ENCODE measurements at places on chromosomes 13 and 19.

GRCh38 chr19:35986664-35987570 lies 8.1 kb upstream of the SDHAF1 start:
- peak; percentile 63 for DNase-seq

DNA sequence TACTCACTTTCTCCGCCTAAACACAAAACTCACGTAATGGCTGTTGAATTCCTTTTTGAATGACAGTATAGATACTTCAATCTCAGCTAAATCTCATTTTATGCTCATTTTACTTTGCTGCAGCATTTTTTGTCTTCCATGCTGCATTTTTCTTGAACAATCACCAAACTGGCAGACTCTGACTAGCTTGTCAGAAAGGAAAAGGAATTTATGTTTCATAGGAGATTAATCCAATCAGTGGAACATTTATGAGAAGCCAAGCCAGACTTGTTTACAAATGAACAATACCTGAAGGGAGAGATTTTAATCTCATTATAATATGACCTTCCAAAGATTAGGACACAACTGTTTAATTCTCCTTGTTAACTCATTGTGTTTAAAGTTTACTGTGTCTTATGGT lies 1044.3 kb downstream of the DIAPH3 start:
- no peak for DNase-seq

GRCh38 chr13:53143757-53144339 lies 115.2 kb downstream of the OLFM4 start:
- no peak for DNase-seq

- no peak for DNase-seq
Observed at GRCh38 chr19:18861235-18861634, 29.5 kb downstream of the UPF1 start.

DNA sequence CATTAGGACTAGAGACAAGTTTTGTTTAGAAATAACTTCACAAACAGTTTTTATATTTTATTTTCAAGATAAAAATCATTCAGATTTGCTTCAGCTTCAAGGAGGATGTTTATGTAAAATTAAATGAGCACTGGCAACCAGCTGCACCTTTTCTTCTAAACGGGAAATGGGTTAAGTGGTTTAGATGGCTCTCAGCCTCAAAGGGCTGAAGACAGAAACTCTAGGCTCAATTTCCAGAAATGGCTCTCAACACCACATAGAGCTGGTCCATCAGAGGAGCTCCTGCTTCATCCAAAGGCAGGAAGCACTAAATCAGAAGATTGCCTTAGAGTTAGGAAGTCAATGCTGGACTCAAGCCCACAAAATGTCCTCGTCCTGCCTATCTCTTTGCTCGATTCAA lies 74.7 kb downstream of the ZNF429 start:
- DNase-seq = no peak

DNA sequence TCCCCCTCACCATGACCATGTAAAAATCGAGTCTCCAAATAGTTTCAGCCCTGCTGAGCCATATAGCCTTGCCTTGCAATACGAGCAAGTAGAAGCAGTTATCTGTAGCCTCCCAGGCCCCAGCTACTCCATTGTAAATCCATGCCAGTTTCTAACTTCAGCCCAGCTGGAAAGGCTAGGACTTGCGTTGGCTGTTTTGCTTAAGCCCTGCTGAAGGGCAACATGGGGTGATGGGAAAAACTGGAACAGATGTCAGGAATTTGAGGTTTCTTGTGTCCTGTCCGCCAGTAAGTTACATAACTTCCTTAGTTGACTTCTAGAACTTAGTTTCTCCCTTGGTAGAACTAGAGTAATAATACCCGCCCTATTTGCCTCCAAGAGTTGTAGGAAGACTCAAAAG lies 216.0 kb upstream of the SERP2 start:
- no peak for DNase-seq

- DNase-seq = no peak
Observed at GRCh38 chr13:48583859-48584311, 51.0 kb upstream of the RCBTB2 start.

- DNase-seq = no peak
Observed at GRCh38 chr13:29746148-29746677, 104.2 kb downstream of the UBL3 start.

DNA sequence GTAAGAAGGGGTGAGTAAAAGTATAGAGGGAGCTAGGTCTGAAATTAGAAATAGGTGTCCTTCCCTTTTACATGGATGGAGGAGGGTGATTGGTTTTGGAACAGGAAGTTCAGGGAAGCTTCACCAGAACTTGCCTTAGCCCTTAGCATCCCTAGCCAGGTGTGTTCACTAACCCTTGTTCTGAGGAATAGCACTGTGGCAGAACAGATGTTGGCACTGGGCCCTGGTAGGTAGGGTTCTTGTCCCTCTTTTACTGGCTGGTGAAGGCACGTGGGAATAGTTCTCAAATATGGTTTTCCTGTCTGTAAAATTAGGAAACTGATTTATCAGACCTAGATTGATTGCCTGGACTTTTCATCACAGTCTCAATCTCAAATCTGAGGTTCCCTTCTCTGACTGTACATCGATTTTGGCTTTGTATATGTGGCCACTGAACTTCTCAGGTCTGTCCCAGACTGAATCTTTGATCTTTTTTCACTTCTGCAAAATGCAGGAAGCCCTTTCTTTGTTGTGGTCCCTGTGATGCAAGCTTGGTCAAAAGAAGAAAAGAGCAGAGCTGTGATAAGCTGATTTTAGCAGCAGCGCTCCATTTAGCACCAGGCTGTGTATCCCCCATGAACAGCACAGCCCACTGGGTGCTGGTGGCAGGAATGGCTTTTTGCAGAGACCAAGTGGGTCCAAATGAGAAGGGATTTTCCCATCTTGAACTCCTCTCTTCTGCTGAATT lies 86.2 kb upstream of the HTR2A start:
- DNase-seq = no peak
